Nephron progenitor cell (in vitro differentiated cells): ENCODE measurements at places on chromosomes 12 and 14.

- H3K4me3 ChIP-seq, result no peak overlapping the region
- H3K27me3 ChIP-seq, result no peaks in the 10 kb centered on the region
- no peaks in the 10 kb centered on the region for H3K36me3 ChIP-seq
- DNase-seq, result no peak
- no peak overlapping the region for H3K27ac ChIP-seq
Measured at GRCh38 chr12:38639625-38640024, 265.8 kb downstream of the CPNE8 start.

GRCh38 chr12:94872971-94873733 lies 130.3 kb downstream of the NDUFA12 start:
- H3K27ac ChIP-seq, result no peak overlapping the region
- peak overlapping the region; percentile 75 for H3K4me3 ChIP-seq
- H3K4me1 ChIP-seq, result peaks cover 42% of the 10 kb centered on the region
- peak; percentile 74 for DNase-seq
- peaks cover 67% of the 10 kb centered on the region for H3K27me3 ChIP-seq
- H3K36me3 ChIP-seq, result peaks cover 5% of the 10 kb centered on the region

DNA sequence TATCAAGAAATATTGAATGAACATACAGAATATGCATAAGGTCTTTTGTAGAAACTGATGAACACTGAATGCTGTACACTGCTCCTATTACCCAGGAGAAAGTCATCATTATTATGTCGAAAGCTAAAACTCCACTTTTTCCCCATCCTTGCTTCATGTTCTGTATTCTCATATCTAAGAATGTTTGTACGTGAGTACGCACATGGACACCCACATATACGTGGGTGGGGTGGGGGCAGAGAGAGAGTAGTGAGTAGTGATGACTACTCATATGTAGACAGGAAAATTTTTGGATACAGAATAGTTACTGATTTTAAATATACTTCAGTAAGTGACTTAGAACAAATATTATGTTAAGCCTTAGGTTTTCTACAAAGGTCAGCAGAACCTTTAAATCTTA lies 75.1 kb downstream of the FERMT2 start:
- H3K36me3 ChIP-seq, result peaks cover 73% of the 10 kb centered on the region
- no peak for DNase-seq
- peaks cover 8% of the 10 kb centered on the region for H3K27me3 ChIP-seq
- peak overlapping the region; percentile 64 for H3K27ac ChIP-seq
- no peak overlapping the region for H3K4me3 ChIP-seq

DNA sequence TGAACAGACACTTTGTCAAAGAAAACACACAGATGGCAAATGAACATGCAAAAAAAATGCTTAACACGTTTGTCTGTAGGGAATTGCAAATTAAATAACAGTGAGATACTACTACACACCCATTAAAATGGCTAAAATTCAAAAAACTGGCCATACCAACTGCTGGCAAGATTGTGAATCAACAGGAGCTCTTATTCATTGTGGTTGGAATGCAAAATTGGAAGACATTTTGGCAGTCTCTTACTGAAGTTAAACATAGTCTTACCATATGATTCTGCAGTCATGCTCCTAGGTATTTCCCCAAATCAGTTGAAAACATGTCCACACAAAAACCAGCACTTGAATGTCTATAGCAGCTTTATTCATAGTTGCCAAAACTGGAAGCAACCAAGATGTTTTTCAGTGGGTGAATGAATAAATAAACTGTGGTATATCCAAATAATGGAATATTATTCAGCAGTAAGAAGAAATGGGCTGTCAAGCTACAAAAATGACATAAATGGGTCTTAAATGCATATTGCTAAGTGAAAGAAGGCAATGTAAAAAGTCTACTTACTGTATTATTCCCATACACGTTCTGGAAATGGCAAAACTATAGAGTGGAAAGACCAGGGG lies 91.4 kb downstream of the PLEKHA5 start:
- H3K27me3 ChIP-seq, result no peaks in the 10 kb centered on the region
- peak overlapping the region; percentile 51 for H3K27ac ChIP-seq
- peaks cover 14% of the 10 kb centered on the region for H3K4me1 ChIP-seq

DNA sequence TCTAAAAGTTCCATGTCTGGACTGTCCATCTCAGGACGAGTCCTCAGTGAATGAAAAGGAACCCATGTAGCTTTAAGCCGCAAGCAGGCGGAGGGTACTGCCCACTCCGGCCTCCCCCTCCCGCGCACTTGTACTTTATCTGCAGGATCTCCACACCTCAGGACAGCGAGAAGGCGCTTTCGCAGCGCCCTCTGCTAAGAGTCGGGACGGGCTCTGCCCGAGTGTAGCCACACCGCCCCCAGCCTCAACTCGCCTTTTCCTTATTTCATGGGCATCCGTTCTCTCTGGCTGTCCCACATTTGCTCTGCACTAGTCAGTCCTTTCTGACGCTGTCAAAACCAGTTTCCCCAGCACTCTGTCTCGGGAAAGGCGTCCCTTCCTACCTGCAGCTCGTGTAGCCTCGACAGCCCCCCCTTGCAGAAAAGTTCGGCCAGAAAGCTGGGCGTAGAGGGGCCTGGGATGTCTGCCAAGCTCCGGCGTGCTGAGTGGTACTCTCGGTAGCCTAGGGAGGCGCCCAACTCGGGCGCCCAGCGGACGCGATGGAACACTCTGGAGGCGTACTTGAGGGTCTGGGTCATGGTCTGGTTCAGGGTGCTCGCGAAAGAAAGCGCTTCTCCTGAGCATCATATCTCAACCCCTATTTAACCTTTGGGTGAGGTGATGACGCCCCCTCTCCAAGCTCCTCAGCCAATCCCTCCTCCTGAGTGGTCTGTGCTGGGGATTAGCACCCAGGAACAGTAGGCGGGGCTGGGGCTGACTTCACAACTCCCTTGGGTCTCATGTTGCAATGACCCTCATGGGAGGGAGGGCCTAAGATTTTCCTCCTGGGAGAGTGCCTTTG lies at the start of gene CYP27B1:
Gene CYP27B1, minus strand, starts transcription at position 615 of the 841 bp plus-strand sequence. Its CDS starts 37 bp downstream, at position 578.
- peaks cover 33% of the 10 kb centered on the region for H3K36me3 ChIP-seq
- H3K27ac ChIP-seq, result no peak within 1 kb of the TSS
- peak within 1 kb of the TSS; percentile 55 for H3K4me3 ChIP-seq
- peaks cover 76% of the 10 kb centered on the region for H3K27me3 ChIP-seq
- DNase-seq, result peak; percentile 23

GRCh38 chr12:132141976-132142678 lies 2.0 kb downstream of the DDX51 start:
- H3K27me3 ChIP-seq, result peaks cover 14% of the 10 kb centered on the region
- DNase-seq, result no peak
- H3K4me1 ChIP-seq, result peaks cover 32% of the 10 kb centered on the region
- no peak overlapping the region for H3K27ac ChIP-seq

DNA sequence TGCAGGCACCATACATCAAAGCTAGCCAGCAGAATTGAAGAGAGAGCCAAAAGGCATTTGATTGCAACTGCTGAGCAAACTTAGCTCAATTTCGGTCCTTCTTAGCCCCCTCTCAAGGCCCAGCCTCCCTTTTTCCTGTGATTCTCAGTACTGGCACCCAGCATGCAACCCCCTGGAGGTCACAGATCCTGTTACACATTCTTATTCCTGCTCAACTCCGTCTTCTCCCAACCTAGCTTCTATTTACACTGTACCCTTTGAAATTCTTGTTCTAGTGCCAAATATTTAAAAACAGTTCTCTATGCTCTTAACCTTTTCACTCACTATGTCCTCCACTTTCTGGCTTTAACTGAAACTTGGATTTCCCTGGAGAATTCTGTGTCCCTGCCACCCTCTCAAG lies 131.3 kb upstream of the CPSF6 start:
- no peaks in the 10 kb centered on the region for H3K27me3 ChIP-seq
- H3K4me1 ChIP-seq, result peaks cover 60% of the 10 kb centered on the region
- peak overlapping the region; percentile 9 for H3K4me3 ChIP-seq
- H3K36me3 ChIP-seq, result no peaks in the 10 kb centered on the region

- no peaks in the 10 kb centered on the region for H3K27me3 ChIP-seq
- no peak overlapping the region for H3K27ac ChIP-seq
- no peaks in the 10 kb centered on the region for H3K36me3 ChIP-seq
- no peak overlapping the region for H3K4me3 ChIP-seq
- H3K4me1 ChIP-seq, result no peaks in the 10 kb centered on the region
- no peak for DNase-seq
Measured at GRCh38 chr14:49438256-49438770, 147.9 kb downstream of the RPS29 start.

- no peak for DNase-seq
- H3K36me3 ChIP-seq, result no peaks in the 10 kb centered on the region
- H3K27me3 ChIP-seq, result no peaks in the 10 kb centered on the region
- peaks cover 32% of the 10 kb centered on the region for H3K4me1 ChIP-seq
- peak within 1 kb of the TSS; percentile 57 for H3K27ac ChIP-seq
Measured at GRCh38 chr12:20695232-20695631, at the start of gene SLCO1C1. Gene SLCO1C1 (plus strand): TSS chr12:20695332. CDS start chr12:20699577, 4,245 bp downstream.

- no peak overlapping the region for H3K27ac ChIP-seq
- H3K36me3 ChIP-seq, result no peaks in the 10 kb centered on the region
- H3K4me3 ChIP-seq, result no peak overlapping the region
- H3K27me3 ChIP-seq, result peaks cover 100% of the 10 kb centered on the region
- peaks cover 5% of the 10 kb centered on the region for H3K4me1 ChIP-seq
Measured at GRCh38 chr14:28774764-28775735, 8.5 kb downstream of the FOXG1 start.

- peaks cover 7% of the 10 kb centered on the region for H3K27me3 ChIP-seq
- no peaks in the 10 kb centered on the region for H3K4me1 ChIP-seq
- H3K27ac ChIP-seq, result no peak overlapping the region
- H3K4me3 ChIP-seq, result no peak overlapping the region
- no peaks in the 10 kb centered on the region for H3K36me3 ChIP-seq
Measured at GRCh38 chr12:9090220-9090619, 25.5 kb downstream of the A2M start.

- peaks cover 31% of the 10 kb centered on the region for H3K27me3 ChIP-seq
- DNase-seq, result peak; percentile 86
- H3K27ac ChIP-seq, result no peak overlapping the region
- H3K4me3 ChIP-seq, result no peak overlapping the region
Measured at GRCh38 chr14:104563742-104564615, 15.6 kb upstream of the C14orf180 start.

- DNase-seq, result no peak
- no peaks in the 10 kb centered on the region for H3K27me3 ChIP-seq
- H3K4me1 ChIP-seq, result peaks cover 30% of the 10 kb centered on the region
- H3K36me3 ChIP-seq, result peaks cover 4% of the 10 kb centered on the region
Measured at GRCh38 chr14:56008150-56008549, 110.1 kb upstream of the PELI2 start.

DNA sequence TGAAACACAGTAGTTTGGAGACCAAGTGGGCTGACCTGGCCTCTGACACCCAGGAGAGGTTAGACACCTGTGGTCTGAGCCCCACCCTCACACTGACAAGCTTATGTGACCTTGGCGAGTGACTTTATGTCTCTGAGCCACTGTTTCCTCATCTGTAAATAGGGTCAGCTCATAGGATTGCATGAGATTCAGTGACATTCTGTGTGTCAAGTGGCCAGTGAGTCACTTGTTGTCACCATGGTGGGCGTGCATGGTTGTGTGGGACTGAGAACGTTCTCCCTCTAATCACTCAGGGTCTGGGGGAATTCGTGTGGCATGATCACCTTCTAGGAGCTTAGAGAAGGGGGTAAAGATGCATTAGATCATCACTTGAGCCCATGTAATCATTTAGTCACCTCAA lies 146.4 kb downstream of the PHETA1 start:
- no peak overlapping the region for H3K4me3 ChIP-seq
- peaks cover 14% of the 10 kb centered on the region for H3K4me1 ChIP-seq
- H3K36me3 ChIP-seq, result no peaks in the 10 kb centered on the region
- no peak overlapping the region for H3K27ac ChIP-seq
